ENCODE measurements at places on chromosomes 6 and 20.

GRCh38 chr6:148293181-148293995 is 49.2 kb upstream of the SASH1 start:
- DNase-seq = no peak

- peak; percentile 74 for DNase-seq
Measured at GRCh38 chr20:63977739-63978276, 1.6 kb downstream of the SAMD10 start.

DNA sequence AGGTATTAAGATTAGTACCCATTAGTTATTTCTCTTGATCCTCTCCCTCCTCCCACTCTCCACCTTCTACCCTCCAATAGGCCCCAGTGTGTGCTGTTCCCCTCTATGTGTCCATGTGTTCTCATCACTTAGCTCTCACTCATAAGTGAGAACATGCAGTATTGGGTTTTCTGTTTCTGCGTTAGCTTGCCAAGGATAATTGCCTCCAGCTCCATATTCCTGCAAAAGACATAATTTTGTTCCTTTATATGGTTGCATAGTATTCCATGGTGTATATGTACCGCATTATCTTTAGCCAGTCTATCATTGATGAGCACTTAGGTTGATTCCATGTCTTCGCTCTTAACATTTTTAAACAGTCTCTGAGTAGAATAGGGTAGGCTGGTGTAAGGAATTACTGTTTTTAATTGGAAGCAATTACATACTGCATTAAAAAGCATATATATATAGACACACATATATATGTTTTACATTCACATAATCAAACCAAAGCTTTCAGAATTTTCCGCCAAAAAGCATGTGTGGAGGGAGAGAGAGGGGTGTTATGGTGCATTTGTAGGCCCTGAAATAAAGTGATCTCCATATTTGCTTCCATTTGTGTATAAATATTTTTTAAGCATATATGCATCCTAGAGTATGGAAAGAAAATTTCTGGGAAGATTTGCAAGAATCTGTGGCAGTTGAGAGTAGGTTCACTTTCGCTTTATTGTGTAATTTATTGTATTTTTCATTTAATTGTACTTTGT is 709 bp upstream of the ANKEF1 start:
- no peak for DNase-seq

- no peak for DNase-seq
Measured at GRCh38 chr6:81002126-81002525, 750.4 kb downstream of the TENT5A start.

DNA sequence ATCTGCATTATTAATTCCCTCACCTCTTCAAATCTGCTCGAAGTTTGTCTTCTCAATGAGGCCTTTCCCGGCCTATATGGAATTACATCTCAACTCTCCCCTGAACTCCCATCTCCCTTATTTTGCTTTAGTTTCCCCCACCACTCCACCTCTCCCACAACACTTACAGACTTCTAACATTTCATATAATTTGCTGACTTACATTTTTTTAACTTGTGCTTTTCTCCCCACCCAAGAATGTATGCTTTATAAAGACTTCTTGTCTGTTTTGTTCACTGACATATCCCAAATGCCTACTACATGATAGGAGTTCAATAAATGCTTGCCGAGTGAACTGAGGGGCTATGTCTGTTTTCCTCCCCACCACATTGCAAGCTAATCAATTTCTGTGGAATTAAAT is 3.9 kb upstream of the MARCKS start:
- DNase-seq = no peak

DNA sequence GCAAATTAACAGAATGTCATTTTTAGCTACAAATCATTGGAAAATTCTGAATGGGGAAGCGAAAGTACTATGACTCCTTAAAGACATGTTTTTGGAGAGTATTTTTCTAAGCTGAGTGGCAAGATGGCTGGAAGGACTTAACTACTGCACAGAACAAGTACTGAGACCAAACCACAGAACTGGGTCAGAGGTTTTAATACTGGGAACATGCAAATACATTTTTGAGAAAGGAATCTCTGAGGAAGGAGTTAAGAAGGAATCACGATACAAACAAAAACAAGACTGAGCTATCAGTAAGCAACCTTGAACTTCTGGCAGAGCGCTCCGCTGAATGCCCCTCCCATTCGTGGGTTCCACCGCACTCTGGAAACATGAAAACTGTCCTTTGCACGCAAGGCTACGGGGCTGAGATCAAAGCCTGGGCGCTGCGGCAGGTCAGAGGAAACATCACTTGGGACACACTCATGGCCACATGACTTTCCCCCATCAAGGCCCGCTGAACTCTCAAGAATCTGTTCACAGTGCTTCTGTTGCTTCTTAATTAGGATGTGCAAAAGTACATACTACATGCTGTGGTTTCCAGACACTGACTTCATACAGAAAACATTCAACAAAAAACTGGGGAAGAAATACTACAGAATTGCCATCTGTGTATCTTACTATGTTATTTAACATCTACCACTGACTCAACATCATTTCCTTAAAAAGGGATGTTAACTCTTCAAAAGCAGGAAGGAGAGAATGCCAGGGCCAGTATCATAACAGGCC is 27.8 kb downstream of the SLC23A2 start:
- DNase-seq = no peak

GRCh38 chr6:132728616-132729015 is 14.8 kb upstream of the VNN1 start:
- DNase-seq = no peak

DNA sequence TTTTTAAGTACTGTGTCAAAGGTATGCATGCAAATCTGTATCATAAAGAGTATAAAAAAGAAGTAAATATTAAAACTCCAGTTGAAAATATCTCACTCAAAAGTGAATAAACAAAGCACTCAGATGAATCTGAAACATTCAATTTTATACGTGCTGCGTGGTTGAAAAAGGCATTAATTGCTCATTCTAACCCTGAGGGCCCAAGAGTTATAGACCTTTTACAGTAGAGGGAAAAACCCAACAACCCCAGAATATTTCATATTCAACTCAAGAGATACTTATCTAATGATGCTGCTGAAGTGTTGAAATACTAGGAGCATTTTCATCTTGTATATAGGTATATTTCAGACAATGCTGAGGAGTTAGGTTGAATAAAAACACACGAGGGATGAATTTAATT is 862.8 kb upstream of the CITED2 start:
- no peak for DNase-seq

- no peak for DNase-seq
Measured at GRCh38 chr6:39770446-39770845, 21.7 kb upstream of the DAAM2 start.

DNA sequence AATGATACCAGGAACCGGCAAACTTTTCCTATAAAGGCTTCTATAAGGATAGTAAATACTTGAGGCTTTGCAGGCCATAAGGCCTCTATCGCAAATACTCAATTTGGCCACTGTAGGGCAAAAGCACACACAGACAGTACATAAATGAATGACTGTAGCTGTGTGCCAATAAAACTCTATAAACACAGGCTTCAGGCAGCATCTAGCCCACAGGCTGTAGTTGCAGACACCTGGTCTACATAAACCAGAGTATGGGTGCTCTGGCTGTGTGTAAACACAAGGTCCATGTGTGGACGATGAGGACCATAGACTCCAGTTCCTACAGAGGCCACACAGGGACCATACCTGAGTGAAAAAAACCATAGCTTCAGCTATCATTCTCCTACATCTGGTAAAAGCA is 52.2 kb downstream of the ZMYND8 start:
- DNase-seq = no peak

GRCh38 chr20:52200870-52201269 is 9.3 kb upstream of the ZFP64 start:
- DNase-seq = no peak

- no peak for DNase-seq
Measured at GRCh38 chr6:26142026-26142425, 54.8 kb downstream of the HFE start.

DNA sequence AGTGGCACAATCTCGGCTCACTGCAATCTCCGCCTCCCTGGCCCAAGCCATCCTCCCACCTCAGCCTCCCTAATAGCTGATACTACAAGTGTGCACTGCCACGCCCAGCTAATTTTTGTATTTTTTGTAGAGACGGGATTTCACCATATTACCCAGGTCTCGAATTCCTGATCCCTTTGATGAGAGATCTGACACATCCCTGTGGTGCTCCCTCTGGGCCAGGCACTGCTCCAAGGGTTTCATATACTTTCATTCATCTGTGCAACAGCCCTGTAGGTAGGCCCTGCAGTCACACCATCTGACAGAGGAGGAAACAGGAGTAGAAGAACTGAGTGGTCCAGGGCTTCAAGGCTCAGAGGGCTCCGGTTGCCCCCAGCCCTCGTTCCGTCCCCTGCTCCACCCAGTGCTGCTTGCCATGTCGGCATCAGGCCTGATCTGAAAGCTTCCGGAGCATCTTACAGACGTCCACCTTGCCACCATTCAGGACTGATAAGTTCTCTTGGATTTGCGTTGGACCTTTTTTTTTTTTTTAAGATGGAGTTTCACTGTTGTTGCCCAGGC is 3.3 kb downstream of the ZGPAT start:
- DNase-seq = no peak

- no peak for DNase-seq
Measured at GRCh38 chr6:106070636-106071035, 15.5 kb upstream of the PRDM1 start.

DNA sequence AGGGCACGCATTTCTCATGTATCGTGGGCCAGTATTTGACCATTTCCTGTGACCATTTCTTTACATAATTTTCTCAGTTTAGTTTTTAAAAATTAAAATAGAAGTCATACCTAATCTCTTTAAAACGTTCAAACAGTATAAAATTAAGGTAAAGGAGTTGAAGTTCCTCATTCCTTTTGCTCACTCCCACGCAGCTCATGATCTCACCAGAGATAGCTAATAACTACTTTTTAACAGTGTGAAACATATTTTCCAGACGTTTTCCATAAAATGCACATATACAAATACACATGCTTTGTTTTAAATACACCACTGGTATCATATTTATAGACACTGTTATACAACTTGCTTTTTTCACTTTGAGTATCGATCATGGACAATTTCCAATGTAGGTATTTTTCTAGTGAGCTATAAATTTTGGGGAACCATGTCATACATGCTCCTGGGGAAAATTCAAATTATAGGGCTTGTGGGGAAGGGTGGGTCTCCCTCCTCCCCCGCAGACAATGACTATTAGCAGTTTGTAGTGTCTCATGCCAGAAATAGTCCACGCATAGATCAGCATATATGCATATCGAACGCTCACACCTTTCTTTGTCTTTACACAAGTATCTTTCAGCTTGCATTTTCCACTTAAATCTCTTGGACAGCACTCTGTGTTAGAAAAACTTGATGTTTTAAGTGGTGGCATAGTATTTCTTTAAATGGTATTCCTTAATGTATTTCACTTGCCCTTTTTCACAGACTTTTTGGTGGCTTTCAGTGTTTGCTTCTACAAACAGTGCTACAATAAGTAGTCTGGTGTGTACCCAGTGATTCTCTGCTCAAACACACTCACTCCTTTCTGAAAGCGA is 145.5 kb upstream of the ZNF217 start:
- DNase-seq = no peak

DNA sequence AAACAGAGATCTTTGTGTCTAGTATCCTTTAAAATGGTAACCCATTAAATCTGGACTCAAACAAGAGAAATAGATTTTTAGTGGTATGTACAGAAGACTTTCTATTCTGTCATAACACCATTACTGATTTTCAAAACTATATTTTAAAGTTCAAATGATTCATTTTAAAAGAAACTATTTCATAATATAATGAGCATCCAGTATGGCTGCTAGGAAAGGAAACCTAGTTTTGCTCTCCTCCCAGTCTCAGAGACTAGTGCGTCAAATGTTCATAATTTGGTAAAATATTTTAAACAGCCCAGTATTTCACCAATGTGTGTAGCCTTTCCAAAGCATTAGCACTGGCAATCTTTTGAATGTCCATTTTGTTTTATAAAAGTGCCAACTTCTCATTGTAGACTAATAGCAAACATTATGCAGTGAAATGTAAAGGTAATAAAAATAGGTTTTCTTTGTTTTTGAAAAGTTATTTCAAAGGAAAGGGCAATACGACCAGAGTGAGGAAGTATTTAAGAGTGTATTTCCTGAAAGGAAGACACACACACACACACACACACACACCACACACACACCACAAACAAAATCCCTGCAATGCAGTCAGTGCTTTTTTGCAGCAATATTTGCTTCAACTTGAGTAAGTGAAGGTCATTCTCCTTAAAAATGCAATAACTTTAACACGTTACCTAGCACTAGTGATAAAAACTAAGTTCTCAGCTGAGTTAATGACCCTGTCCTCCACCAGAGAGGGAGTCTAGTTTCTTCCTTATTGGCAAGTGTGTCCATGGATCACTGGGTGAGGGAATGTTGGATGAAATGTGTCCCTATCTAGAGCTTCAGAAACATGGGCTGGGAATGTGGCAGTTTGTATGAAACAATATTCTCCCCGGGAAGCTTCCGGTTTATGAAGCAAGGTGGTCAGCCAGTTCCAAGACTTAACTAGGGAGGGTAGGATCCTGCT is 4.6 kb downstream of the PPP1R3G start:
- no peak for DNase-seq

- DNase-seq = peak; percentile 78
Measured at GRCh38 chr20:19976595-19977372, 40.4 kb upstream of the NAA20 start.

All from HTR-8/SVneo (cell line).